ENCODE measurements at places on chromosomes 2 and 18. TPM values are rescaled to one million over a fixed set of nuclear protein-coding genes. Genes with fewer than 3 reads are reported as not detected.

The DSG1 gene
- 0.06 TPM for polyA plus RNA-seq

The ARHGAP28 gene
- polyA plus RNA-seq: 225 TPM

The CDH2 gene
- 9.2 TPM for polyA plus RNA-seq

The LIPG gene
- polyA plus RNA-seq: 8.4 TPM

The CTNNA2 gene
- polyA plus RNA-seq: 0.23 TPM

The CCDC85A gene
- polyA plus RNA-seq: 1.5 TPM

The ADRA2B gene
- 1.2 TPM for polyA plus RNA-seq

The ALK gene
- polyA plus RNA-seq: 0.03 TPM

The CFAP210 gene
- polyA plus RNA-seq: 4.2 TPM

The REG3A gene
- not detected for polyA plus RNA-seq

The VSNL1 gene
- 13.8 TPM for polyA plus RNA-seq

The RAB27B gene
- 7.6 TPM for polyA plus RNA-seq

The PXDN gene
- polyA plus RNA-seq: 179 TPM

The DDX18 gene
- polyA plus RNA-seq: 86.4 TPM

The SLC4A3 gene
- polyA plus RNA-seq: 14.0 TPM

The RANBP2 gene
- polyA plus RNA-seq: 44.6 TPM

The OTOF gene
- 0.03 TPM for polyA plus RNA-seq

The USP40 gene
- polyA plus RNA-seq: 45.2 TPM

The CHRND gene
- not detected for polyA plus RNA-seq

The NUP35 gene
- polyA plus RNA-seq: 23.2 TPM

The CWC22 gene
- 45.5 TPM for polyA plus RNA-seq

The MALL gene
- polyA plus RNA-seq: 52.6 TPM

The ALLC gene
- polyA plus RNA-seq: not detected

The NOSTRIN gene
- 32.8 TPM for polyA plus RNA-seq

The IGFBP2 gene
- 89.9 TPM for polyA plus RNA-seq
